Lung (tissue), 17 donors: ENCODE measurements at places on chromosomes 1 and 21. TPM values are rescaled to one million over a fixed set of nuclear protein-coding genes. Genes with fewer than 3 reads are reported as not detected.

The SPRR2G gene
- not detected for total RNA-seq

GRCh38 chr1:8858888-8859706 lies 19.4 kb downstream of the ENO1 start:
- DNase-seq = peak; percentile 70

GRCh38 chr1:50332941-50333594 lies 90.2 kb downstream of the DMRTA2 start:
- DNase-seq = peak; percentile 47

DNA sequence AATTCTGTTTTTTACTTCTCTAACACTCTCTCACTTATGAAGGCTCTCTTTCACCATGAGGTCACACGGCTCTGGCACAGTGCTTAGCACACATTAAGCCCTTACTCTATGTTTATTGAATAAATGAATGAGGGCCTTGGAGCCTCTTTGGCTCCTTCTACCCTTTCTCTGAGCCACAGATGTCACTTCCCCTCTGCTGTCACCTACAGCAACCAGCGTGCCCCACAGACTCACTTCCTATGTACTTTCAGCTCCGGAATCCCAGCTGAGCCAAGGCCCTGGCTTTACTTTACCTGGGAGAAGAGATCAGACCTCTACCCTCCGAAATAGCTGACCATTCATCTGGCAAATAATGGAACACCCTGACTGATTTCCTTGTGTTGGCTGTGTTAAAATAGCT lies 53.7 kb upstream of the HMCN1 start:
- DNase-seq = no peak

The RGSL1 gene
- not detected for total RNA-seq

The KCNJ6 gene
- total RNA-seq = 0.03 TPM

The B3GALT5 gene
- 0.94 TPM for total RNA-seq

- DNase-seq = no peak
These were observed 149.9 kb downstream of the ZP4 start for GRCh38 chr1:237740846-237741245.

DNA sequence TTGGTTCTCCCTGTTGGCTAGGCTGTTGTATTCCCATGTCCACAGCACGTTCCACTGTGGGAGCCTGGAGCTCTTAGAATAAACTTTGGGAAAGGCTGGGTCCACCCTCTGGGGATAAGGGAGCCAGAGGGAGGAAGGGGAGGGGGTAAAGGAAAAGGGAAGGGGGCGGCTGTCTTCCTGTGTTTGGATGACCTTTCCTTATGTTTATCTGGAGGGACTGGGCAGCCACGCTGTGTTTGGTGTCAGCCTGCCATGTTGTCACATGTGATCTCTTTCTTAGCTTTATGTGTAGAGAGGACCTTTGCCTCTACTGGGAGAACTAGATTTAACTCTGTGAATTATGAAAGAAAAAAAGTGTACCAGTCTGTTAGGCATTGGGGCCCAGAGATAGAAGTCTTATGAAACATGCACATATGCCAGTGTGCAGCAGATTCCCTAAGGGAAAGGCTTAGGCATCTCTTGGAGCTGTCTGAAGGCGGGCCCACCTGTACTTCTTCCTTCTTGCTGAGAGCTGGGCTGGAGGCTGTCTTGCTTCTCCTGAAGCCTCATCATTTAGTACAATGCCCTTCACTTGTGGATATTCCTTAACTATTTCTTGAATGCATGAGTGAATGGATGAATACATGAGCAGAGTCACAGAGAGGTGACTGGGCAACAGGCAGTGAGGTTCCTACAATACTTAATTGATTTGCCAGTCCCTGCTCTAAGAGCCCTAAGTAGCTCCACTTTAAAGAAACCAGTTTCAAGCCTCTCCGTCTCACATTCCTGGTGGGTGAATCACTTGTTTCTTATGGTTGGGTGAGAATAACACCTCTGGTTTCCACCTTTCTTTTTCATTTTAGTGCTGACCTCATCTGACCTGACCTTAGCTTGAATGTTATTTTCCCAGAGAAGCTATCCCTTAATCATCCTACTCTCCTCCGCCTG lies 62.5 kb upstream of the ARHGAP29 start:
- peak; percentile 78 for DNase-seq

The S100B gene
- 5.6 TPM for total RNA-seq

DNA sequence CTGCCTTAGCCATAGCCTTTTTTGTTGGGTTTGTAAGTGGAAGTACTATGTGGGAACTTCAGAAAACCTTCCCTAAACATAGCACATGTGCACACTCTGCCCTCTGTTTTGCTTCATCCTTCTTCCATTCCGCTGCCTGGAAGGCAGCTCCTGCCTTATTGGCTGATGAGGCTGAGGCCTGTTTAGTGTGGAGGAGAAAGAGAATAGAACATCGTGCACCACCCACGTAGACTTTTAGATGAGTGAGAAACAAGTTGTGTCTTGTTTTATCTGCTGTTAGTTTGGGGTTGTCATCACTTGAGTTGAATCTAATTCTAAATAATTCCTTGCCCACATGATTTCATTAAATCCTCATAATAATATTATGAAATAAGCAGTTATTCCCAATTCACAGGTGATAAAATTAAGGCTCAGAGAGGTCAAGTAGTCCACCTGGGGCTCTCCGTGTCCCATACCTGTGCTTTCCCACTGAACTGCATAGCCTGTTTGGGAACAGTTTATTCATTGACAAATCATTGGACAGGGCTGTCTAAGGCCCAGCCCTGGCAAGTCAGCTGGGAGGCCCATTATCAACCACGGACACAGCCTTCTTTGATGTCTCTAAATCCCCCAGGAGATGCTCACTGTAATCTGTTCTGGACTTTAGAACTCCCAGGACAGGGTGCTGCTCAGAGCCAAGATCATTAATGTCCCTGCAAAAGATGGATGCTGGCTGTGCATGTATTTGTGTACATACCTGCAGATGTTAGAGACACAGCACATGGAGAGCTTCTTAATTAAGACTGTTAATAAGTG lies 93.0 kb downstream of the ABCA4 start:
- no peak for DNase-seq

DNA sequence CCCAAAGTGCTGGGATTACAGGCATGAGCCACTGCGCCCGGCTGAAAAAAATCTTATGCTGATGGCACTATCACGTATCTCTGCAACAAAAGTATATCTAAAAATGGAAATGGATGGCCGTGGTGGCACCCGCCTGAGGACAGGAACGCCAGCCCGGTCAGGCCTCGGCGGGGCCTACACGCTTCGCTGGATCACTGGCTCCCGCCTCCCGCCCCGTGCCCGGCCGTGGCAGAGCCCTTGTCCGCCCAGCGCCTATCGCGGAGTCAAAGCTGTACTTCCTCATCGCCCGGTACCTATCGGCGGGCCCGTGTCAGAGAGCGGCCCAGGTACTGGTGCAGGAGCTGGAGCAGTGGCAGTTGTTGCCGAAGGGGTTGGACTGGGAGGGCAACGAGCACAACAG lies 28.8 kb upstream of the PDPN start:
- DNase-seq = no peak

DNA sequence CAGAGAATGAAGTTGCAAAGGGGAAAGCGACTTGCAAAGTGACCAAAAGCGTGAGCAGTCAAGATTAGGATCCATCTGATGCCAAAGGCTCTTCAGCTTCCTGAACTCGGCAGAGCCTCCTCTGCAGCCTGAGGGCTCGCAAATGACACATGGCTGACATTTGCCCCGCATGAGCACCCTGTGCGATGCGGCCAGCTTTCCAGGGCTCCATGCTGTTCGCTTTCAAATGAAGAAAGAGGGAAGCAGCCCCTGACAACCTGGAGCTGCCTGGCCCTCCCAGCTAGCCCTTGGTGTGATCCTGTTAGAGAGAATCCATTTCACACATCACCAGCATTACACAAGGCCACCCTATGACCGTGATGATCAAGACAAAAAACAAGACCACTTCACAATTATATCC lies 20.2 kb upstream of the FAM131C start:
- DNase-seq = no peak

The TRABD2B gene
- 1.9 TPM for total RNA-seq

The TTC22 gene
- total RNA-seq = 6.6 TPM

The UBL4B gene
- not detected for total RNA-seq

DNA sequence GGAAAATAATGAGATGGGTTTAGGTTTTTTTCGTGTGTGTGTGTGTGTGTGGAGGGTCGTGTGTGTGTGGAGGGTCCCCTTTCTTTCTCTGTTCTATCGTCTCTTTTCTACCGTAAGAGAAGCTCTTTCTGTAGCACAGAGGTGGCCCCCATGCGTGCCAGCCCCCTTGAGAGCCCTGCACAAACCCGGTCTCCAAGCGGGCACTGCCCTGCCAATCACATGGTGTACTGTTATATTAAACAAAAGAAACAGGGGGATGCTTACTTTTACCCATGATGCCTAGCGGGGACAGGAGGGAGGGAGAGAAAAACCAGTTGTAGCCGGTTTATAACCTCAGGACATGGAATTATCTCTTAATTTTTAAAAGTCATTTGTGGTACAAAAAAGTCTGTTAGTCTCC lies 41.0 kb downstream of the GATAD2B start:
- DNase-seq = peak; percentile 93

GRCh38 chr21:34790834-34791233 lies 122.0 kb downstream of the CLIC6 start:
- no peak for DNase-seq

DNA sequence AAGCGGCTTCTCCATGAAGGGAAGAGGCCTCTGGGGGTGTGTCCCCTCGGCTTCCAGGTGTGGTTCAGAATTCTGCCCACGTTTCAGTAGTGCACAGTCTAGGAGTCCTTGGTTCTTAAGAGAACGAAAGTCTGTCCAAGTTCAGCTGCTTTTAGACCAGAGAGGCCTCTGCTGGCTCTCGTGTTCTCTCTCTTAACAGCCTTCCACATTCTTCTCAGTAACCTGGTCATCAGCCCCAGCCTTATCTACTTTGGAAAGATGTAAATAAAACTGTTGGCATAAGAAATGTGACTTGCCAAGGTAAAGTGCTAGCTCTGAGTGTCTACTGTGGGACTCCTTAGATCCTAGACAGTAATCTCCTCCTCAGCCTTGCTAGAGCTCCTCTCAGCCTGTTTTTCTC lies 15.3 kb upstream of the STUM start:
- no peak for DNase-seq
